ENCODE measurements at places on chromosomes 6 and 20.

DNA sequence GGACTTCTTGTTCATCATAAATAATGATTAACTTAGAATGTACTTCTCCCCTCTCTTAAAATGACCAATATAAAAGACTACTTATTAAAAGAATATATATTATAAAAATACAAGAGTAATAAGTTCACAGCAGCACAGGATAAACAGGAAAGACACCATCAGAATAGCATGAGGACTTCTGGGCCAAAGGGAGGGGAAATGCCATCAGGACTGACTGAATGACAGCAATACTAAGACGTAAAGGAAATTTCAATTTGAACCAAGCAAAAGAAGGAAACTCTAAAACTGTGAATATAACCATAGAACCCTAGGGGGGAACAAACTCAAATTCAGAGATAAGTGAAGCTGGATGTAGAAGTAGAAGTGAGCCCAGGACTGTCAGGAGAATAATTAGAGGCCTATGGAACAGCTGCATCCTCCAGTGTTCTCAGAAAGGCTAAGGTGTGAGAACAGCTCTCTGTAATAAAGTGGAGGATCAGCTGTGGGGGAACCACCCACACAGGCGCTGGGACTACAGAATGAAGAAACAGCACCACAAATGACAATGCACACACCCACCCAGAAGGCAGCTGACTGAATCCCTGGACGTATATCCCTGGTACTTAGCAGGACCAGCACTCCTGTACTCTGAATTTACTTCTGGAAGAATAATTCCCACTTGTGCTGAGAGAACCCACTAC, 37.8 kb downstream of the ZHX3 start:
- DNase-seq = no peak

GRCh38 chr20:62482974-62483373, 7.2 kb upstream of the GATA5 start:
- no peak for DNase-seq

GRCh38 chr20:19555726-19556125, 202.3 kb upstream of the RIN2 start:
- no peak for DNase-seq

- no peak for DNase-seq
Observed at GRCh38 chr6:8006208-8006607, 58.0 kb downstream of the BLOC1S5 start.

DNA sequence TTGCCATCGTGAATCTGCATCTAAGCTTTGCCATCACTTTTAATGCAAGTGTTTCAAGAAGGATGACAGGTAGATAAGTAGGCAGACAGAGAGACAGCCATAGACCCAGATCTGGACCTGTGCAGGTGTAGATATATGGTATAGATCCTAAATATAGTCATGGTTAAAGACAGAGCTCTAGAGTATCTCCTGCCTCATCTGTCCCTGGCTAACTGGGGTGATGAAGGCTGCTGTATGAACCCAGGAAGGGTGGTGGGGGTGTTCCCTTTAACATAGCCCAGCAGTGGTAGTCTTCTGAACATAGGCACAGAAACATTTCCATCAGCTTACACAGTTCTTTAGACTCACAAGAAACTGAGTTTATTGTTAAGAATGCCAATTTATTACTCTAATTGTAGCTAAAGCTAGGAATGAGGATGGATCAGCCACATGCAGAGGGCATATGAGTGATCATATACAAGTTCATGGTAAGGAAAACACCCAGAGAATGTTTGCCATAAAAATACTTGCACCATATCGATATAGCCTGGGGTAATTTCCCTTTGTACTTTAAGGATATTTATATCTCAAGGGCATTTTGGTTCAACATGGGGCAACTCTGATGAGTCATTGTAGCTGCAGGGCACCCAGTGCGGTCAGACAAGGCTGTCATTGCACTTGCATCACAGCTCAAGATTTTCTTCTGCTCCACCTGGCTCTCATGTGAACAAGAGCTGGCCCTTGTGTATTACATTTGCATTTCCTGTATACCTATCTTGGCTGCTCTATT, 587.2 kb downstream of the EPM2A start:
- no peak for DNase-seq

DNA sequence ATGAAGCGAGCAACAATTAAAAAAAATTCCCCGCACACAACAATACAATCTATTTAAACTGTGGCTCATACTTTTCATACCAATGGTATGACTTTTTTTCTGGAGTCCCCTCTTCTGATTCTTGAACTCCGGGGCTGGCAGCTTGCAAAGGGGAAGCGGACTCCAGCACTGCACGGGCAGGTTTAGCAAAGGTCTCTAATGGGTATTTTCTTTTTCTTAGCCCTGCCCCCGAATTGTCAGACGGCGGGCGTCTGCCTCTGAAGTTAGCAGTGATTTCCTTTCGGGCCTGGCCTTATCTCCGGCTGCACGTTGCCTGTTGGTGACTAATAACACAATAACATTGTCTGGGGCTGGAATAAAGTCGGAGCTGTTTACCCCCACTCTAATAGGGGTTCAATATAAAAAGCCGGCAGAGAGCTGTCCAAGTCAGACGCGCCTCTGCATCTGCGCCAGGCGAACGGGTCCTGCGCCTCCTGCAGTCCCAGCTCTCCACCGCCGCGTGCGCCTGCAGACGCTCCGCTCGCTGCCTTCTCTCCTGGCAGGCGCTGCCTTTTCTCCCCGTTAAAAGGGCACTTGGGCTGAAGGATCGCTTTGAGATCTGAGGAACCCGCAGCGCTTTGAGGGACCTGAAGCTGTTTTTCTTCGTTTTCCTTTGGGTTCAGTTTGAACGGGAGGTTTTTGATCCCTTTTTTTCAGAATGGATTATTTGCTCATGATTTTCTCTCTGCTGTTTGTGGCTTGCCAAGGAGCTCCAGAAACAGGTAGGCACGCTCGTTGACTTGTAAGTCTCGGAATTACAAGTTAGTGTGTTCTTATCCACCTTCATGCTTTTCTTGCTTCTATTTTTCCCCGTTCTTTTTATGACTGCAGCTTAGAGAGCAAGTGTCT, at the start of gene EDN1:
TSS of gene EDN1 (plus strand) at position 429 of the 888 bp plus-strand sequence. CDS start at position 698, 269 bp downstream.
- peak; percentile 63 for DNase-seq

GRCh38 chr20:40176098-40176841, 512.8 kb downstream of the MAFB start:
- DNase-seq = no peak

GRCh38 chr6:39786649-39787048, 5.5 kb upstream of the DAAM2 start:
- DNase-seq = no peak

- no peak for DNase-seq
Observed at GRCh38 chr20:62722627-62723026, 14.0 kb downstream of the NTSR1 start.

GRCh38 chr20:51583073-51583472, 40.6 kb upstream of the NFATC2 start:
- no peak for DNase-seq

DNA sequence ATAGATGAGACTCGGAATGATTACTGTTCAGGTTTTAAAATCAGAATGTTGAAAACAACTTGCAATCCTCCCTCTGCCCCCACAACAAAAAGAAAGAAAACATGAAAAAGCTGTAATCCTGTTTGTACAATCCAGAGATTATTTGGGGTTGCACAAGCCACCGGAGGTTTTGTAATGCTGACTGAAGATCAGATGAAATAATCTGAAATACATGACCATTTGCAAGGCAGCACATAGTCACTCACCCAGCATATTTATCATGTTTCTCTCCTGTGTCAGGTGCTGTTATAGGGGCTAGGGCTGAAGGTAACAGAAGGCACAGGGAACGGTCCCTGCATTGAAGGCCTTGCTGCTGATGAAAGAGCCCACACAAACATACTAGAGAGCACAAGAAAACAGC, 85.3 kb downstream of the SIM1 start:
- DNase-seq = no peak

- DNase-seq = no peak
Observed at GRCh38 chr20:40991181-40991889, 37.3 kb upstream of the TOP1 start.
